ENCODE measurements at places on chromosomes 3 and 15.
A peak's percentile ranks its signal among the peaks of the same experiment; 100 is the strongest.

- DNase-seq = no peak
These were observed 383.0 kb downstream of the NTRK3 start for GRCh38 chr15:87873516-87873915.

DNA sequence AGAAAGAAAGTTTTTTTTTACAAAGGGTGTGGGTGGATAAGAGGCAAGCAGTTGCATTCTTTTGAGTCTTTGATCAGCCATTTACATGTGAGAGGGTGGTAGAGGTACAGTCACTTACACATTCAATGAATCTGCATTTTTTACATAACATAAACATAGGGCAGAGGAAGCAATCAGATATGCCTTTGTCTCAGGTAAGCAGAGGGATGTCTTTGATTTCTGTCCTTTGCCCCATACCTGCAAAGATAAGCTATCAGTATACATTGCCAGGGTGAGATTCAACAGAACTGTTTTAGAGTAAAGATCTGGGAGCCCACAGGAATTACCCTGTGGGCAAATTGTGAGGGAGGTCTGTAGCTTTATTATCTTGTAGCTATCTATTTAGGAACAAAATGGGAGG is 5.4 kb upstream of the PPP1R2 start:
- no peak for DNase-seq

- no peak for DNase-seq
These were observed 12.0 kb downstream of the FSTL1 start for GRCh38 chr3:120438665-120439370.

DNA sequence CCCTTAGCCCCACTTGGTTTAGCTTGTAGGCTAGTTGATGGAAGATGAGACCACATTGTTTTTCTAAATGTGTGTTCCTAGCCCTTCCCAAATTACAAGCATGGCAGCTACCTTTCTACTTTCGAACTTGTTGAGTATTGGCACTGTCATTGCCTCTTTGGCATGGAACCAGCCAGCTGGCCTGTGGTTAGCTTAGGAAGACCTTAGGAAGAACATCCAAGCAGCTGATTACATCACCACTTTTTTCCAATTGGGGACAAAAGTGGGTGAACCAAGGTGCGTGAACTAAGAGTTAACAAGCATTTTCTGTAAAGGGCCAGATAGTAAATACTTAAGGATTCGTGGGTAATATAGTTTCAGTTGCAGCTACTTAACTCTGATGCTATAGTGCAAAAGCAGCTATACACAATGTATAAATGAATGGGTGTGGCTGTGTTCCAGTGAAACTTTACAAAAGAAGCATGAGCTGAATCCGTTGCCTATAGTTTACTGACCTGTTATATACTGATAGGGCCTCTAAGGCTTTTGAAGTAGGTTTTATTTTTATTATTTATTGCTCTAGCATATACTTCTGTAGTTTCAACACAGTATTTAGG is 8.5 kb downstream of the KLHL18 start:
- DNase-seq = no peak

DNA sequence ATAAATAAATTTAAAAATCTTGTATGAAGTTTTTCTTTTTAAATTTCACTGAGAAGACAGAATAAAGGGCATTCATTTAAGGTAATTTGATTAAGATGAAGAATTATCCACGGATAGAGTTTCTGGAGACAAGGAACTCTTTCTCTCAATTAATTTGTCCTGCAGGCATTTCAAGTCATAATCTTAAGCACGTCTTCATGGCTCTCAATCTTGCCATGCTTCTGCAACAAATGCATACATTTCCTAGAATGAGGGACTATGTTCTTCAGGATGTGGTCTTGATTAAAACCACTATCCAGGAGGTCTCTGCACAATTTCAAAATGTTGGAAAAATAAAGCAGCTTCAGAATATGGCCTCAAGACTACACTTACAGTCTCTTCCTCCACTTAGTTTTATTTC is 67.6 kb upstream of the LSAMP start:
- DNase-seq = no peak

GRCh38 chr3:66482018-66482404 is 18.8 kb downstream of the LRIG1 start:
- no peak for DNase-seq

- peak; percentile 45 for DNase-seq
These were observed 21.2 kb downstream of the GCSAM start for GRCh38 chr3:112111785-112112402.

DNA sequence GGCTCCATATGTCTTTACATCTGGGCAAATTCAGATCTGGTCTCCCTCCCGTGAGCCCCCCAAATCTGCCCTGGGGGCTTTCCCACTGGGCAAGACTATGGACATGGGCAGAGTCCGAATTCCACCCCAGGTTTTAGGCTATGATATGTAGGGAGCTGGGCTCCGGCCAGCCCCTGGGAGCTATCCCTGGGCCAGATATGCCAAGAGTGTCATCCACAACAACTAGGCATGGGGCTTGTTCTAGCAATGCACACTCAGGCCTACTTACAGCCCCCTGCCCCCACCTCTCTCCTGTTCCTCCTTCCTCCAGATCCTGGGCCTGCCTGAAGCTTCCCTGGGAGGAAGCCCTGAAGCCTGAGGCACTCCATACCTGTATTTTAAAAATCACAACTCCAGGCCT is 622 bp downstream of the XIRP1 start:
- DNase-seq = no peak

GRCh38 chr3:72009851-72010443 is 225.0 kb upstream of the PROK2 start:
- no peak for DNase-seq

GRCh38 chr3:21942328-21942727 is 191.3 kb upstream of the ZNF385D start:
- DNase-seq = no peak

- DNase-seq = no peak
These were observed 11.7 kb upstream of the DUSP7 start for GRCh38 chr3:52068055-52068571.

- DNase-seq = no peak
These were observed 58.3 kb downstream of the SCN10A start for GRCh38 chr3:38757721-38758120.

GRCh38 chr3:192215-192929 is 4.2 kb upstream of the CHL1 start:
- no peak for DNase-seq

- peak; percentile 10 for DNase-seq
These were observed 97.7 kb downstream of the RPL39L start for GRCh38 chr3:187041362-187042307.

GRCh38 chr3:33798113-33798417 is 365 bp upstream of the PDCD6IP start:
- no peak for DNase-seq

GRCh38 chr15:56835718-56836171 is 82.7 kb upstream of the TCF12 start:
- DNase-seq = no peak

DNA sequence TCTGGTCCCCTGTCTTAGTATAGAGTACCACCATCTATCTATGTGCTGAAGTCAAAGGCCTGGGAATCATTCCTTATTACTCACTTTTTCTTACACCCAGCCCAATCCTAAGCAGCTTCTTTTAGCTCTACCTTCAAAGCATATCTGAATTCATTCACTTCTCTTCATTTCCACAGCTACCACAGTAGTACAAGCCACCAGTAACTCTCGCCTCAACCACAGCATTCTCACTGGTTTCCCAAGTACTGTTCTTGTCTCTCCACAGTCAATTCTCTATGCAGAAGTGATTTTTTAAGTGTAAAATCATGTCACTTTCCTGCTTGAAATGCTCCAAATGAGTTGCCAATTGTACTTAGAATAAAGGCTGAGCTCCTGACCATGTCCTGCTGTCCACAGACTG is 401.7 kb downstream of the OXSM start:
- DNase-seq = no peak

DNA sequence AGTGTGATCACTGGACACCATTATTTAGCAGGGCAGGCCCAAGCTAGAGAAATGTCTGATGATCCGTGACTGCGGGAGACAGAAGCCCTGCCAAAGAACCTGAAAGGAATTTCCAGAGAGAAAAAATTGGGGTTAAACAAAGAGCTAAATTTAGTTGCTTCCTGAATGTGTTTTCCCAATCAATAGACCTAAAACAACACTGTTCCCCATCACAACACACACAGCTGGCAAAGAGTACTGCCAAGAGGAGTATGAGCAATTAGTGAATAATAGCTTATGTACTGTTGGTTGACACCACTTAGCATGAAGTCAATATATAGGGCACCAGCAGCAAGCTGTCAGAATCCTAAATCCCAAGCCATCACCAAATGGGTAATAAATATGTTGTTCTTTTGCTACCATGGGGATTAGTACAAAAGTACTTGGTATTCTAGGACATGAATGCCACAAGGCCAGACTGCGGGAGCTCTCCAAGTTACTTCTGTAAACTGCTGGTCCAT is 35.7 kb downstream of the CLK3 start:
- DNase-seq = no peak
